ENCODE measurements at places on chromosomes 2 and 18.

- DNase-seq, result no peak
These were observed 92.9 kb downstream of the TXNL1 start for GRCh38 chr18:56545464-56545863.

GRCh38 chr2:157345647-157346389 is 20.2 kb upstream of the ERMN start:
- no peak for DNase-seq

- no peak for DNase-seq
These were observed 14.3 kb upstream of the TRIB2 start for GRCh38 chr2:12702168-12703121.

GRCh38 chr2:42933824-42934254 is 141.5 kb upstream of the HAAO start:
- no peak for DNase-seq

DNA sequence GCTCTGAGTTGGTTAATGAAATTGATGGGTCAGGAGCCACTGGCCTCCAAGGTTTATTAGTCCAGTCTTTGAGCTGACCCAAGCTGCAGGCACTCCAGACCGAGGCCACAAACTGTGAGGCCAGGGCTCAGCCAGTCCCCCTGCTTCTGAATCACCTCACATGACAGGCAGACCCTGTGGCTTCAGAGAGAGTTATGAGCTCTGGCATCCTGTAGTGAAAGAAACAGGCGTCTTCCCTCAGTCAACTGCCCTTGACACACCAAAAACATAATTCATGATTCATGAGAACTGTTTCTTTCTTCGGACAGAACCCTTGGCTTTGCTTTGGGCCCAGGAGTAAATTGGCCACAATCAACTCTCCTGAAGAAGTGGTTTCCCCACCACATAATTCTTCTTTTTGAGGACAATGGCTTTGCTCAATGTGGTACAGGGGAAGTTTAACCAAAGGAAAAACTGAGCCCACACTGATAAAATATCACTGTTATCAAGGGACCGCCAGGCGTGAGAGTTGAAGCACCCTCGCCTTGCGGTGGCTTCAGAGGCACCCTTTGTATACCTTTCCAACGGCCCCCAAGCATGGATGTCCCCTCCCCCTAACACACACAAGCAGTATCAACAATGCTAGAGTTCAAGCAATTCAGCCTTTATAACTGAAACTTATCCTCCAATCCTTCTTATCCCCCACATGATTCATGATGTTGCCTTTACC is 226.9 kb downstream of the CYRIA start:
- DNase-seq, result no peak
